NCI-H1105 treated with DMSO at 0.1 percent for 48 hours (cell line): ENCODE measurements at places on chromosomes 3 and 15.

DNA sequence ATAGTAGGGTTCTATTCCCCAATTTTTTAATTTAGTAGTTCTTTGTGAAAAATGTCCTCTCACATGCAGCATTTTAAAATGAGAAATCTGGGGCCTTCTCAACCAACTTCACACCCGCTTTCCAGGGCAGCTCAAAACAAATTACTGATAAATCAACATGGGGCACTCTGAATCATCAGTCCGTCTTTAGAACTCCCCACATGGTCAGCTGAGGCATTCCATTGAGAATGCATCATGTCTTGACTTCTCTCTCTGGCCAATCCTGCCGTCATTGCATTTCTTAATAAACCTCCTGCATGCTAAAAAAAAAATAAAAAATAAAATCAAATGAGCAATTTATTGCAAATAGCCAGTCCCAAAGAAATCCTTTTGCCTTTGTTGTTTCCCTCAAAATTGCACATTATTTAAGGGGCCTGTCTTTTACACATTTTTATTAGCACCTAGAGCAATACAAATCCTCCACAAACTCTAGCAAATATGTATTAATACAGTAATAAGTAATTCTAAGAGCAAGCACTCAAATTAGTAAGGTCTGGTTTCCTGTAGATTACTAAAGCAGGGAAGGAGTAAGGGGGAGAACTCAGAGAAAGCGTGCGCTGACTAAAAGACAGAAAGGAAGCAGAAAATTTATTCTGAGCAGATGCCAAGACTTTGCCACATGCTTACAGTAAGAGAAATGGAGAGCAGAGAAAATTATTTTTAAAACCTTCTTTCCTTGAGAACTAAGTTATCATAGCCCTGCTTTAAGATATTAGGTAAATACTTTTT, 175.7 kb downstream of the TNIK start:
- DNase-seq = no peak

- DNase-seq = peak; percentile 24
Observed at GRCh38 chr3:40191850-40192448, 117.6 kb upstream of the EIF1B start.

GRCh38 chr3:40985195-40985594, 214.1 kb upstream of the CTNNB1 start:
- DNase-seq = peak; percentile 10

- no peak for DNase-seq
Observed at GRCh38 chr15:33584797-33585196, 274.0 kb downstream of the RYR3 start.

GRCh38 chr15:60539016-60539415, 60.1 kb upstream of the ICE2 start:
- no peak for DNase-seq

- DNase-seq = no peak
Observed at GRCh38 chr3:70247955-70248354, 64.5 kb downstream of the MDFIC2 start.

- DNase-seq = no peak
Observed at GRCh38 chr15:38238311-38238710, 14.3 kb upstream of the SPRED1 start.

DNA sequence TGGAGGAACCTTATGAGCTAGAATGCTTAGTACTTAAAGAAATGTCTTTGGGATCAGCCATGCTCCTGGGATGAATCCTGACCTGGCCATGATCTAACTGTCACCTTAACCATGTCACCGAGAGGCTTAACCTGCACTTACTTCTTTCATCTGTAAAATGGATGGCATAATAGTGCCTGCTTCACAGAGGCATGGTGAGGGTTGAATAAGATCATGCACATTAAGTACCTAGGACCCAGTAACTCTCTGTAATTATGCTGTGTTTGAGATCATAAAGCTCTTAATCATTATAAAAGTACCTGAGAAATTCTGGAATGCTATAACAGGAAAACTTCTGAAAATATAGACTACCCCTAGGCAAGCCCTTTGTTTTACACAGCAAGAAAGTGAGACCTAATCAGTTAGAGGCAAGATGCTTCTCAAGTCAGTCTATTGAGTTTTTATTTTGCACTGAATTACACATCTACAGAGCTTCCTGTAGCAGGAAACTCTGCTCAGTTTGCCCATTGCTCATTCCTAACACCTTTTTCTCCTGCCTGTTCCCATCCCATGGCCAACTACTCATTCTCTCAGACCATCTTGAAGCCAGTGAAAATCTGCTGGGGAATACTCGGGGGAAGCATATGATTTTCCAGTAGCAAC, 1015.5 kb upstream of the CFAP20DC start:
- no peak for DNase-seq

DNA sequence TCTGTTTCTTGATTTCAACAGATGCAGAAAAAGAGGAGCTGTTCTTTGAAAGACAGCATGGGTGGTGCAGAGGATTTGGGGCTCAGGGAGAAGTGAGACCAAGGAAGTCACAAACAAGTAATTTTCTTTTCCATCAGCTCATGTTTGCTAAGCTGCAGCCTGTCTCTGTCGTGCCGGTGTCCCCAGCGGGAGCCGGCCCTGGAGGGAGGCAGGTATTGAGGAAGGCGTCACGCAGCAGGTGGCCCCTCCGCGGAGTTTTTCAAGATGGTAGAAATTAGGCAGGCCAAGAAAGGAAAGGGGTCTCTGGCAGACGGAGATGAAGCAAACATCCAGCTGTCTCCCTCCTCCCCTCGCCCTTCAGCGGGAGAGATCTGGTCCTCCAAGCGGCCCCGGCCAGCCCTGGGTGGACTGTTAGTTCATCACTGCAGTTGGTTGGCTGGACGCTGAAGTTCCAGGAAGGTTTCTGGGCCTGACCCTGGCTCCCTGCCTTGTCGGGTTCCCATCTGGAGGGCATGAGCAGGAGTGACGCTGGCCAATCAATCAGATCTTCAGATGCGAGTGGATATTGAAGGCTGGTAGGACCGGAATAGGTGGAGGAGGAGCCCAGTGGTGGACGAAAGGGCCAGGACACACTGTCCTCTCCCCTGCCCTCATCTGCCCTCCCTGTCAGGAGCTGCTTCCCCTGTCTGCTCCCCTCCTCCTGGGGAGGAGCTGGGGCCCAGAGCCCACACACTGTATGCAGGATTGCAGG, 27.7 kb upstream of the MUC4 start:
- DNase-seq = no peak

- DNase-seq = no peak
Observed at GRCh38 chr3:105780107-105780506, 88.7 kb downstream of the CBLB start.

DNA sequence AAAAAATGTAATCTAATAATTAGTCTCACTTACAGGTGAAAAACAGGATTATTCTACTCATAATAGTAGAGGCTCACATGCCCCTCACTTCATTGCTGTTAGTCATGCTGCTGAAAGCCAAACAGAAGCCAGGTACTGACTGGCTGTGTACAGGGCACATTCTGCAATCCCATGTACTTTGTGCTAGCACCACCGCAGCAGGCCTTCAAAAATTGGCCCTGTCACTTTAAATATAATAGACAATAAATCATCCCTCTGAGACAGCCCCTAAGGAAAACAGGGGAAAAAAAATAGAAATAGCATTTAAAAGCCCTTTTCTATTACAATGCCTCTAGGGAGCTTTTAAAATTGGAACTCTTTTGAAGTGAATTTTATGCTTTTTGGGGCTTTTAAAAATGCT, 723.8 kb downstream of the TUSC7 start:
- DNase-seq = no peak

GRCh38 chr3:197737319-197737649, 580 bp upstream of the RUBCN start:
- no peak for DNase-seq

DNA sequence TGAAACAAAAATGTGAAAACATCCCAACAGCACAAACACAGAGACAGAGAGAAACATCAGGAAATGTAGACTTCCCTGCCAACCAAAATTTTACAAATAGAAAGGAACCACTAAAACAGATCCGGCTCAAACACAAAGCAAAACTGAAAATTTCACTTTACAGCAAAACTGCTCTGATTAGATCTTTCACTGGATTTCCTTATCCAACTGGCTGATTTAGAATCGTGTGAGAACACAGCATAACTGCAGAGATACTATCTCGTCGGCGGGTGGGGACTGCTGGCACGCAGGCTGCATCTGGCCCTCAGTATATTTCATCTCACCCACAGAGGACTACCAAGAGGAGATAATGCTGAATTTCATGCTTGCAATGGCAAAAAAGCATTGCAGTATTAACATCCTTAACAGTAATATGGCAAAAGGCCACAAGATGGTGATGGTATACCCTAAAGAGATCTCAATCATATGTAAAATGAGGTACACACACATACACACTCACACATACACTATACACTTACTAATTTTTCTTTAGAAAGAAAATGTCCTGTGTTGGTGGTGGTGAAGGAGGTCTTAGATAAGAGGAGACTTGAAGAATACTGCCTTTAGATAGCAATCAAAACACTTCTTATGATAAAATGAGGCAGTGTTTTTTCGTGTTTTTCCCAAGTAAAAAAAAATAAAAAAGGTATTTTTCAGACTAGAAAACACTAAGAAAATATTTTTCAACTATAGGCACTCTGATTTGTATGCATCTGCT, 10.6 kb upstream of the LEO1 start:
- DNase-seq = peak; percentile 4

GRCh38 chr3:159732172-159733111, 256.2 kb upstream of the IL12A start:
- no peak for DNase-seq

DNA sequence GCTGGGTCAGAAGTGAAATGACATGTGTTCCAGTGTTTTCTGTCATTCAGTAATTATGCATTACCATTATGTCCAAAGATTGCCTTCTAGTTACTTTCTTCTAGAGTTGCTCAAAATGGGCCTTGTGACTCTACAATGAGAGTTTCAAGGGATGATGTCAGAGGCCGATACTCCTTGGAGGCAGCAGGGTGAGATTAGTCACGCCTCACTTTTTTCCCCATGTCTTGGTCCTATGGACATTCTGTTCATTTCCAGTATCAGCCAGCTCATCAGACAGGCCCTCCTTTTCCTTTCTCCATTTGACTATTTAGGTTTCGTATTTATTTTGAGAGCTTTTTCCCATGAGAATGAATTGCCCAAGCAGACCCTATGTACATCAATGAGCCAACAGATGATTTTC, 17.5 kb downstream of the VGLL3 start:
- DNase-seq = no peak

- no peak for DNase-seq
Observed at GRCh38 chr3:54299169-54299935, 177.0 kb downstream of the CACNA2D3 start.

GRCh38 chr3:31277582-31277981, 255.1 kb upstream of the STT3B start:
- no peak for DNase-seq

DNA sequence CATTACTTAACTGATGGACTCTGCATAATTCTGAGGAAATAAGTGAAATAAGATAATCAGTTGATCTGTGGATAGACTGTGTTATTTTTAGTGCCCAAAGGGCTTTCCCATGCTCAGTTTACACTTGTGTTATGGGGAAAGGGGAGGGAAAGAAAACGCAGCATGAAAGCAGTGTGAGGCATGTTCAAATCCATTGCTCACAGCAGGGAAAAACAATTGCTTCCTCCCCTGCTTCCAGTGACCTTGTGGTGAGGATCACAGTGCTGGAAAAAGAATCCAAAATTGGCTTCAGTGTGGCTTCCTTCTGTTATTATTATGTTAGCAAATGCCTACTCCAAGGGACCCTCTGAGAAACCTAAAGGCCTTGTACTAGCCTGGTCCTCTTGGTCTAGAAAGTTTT, 285.1 kb upstream of the CDIN1 start:
- no peak for DNase-seq

- no peak for DNase-seq
Observed at GRCh38 chr3:147297761-147298350, 108.5 kb downstream of the ZIC4 start.

DNA sequence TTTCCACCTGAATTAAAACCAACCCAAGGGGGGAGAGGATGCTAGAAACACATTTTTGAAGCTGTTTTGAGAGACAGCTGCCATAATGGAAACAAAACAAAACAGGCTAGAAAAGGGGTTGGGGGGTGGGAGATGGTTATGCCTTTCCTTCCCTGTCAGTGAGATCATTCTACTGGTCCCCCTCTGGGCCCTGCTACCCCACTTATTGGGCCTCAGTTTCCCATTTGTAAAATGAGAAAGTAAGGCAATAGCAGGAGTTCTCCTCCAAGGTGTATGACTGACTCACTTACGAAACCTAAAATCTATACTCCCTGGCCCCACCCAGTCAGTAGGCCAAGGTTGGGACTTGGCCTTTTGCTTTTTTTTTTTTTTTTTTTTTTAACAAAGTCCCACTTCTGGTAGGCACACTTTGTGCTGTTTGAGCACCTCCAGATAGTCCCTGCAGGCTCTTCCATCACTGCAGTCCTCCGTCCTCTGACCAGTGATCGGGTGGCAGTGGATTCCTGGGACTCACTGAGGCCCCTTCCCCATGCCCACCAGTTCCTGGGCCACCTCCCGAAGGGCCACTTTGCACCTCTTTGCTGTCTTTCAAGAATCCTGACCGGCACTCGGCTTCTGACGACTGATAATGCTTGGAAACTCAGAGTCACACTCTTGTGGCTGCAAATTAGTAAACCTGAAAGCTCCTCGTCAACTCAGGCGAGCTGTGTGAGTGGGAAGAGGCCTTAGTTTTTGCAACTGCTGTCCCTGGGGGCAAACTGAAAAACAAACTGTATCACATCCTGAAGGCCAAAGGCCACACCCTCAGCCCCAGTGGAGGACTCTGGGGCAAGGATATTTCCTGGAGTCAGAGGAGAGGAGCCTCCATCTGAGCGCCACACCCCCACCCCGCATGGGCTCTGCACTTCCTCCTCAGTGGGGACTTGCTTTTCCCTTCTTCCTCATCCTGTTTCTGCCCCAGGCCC, 6.7 kb upstream of the PSTPIP1 start:
- no peak for DNase-seq

DNA sequence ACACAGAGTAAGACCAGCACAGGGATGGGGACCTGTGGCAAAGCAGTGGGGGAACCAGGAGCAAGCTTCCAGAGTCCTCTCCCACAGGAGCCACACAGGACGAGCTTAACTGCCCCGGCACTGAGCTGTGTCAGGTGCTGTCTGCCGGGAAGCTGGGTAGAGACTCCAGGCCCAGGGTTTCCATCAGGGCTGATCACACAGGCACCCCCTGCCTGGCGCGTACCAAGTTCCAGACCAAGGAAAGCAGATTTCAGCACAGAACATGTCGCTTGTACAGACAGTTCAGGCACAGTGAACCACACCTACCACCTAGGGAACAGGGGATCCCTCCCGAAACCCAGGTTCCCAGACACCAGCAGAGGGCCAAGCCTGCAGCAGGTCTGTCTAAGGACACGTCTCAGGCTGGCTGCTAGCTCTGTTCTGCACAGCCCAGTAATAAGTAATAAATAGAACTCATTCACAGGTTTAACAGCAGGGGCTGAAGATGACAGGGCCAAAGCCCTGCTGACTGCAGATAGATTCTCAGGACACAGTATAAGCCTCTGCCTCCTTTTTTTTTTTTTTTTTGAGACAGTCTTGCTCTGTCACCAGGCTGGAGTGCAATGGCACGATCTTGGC, 30.2 kb upstream of the OCA2 start:
- DNase-seq = no peak

DNA sequence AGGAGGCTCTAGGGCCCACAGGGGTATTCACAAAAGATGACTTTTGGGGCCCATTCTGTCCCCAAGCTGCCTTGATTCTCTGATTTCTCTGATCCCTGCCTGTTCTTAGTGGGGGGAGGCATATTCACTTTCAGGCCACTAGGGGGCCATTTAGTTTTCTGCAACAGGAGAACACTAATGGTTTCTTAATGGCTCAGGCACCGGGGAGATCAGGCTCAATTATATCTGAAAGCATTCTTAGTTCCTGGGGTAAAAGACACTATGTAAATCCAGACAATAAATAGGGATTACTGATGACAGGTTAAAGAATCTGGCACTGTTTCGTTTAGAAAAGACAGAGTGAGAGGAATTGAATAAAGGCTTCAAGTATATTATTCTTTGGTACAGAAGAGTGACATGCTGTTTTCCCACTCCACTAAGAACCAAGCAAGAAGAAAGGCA, 2.5 kb upstream of the INAFM2 start:
- DNase-seq = peak; percentile 65
